ENCODE measurements at places on chromosomes 5 and 9. TPM values are rescaled to one million over a fixed set of nuclear protein-coding genes. Genes with fewer than 3 reads are reported as not detected.

Gene ENC1
- 64.3 TPM for total RNA-seq

Gene TAF11L3
- total RNA-seq, result not detected

Gene SPRY4
- 30.9 TPM for total RNA-seq

Gene OXCT1
- total RNA-seq, result 48.7 TPM

Gene RACK1
- total RNA-seq, result 3,694 TPM

Gene SLC38A9
- total RNA-seq, result 45.1 TPM

Gene ZNF618
- total RNA-seq, result 28.3 TPM

Gene TMOD1
- total RNA-seq, result 1.2 TPM

Gene RAI14
- 322 TPM for total RNA-seq

Gene SEMA4D
- 6.0 TPM for total RNA-seq

Gene GPR150
- 0.29 TPM for total RNA-seq

Gene SOHLH1
- not detected for total RNA-seq

Gene NTNG2
- 0.13 TPM for total RNA-seq

Gene SMC5
- 48.2 TPM for total RNA-seq

Gene TTC39B
- 7.9 TPM for total RNA-seq

Gene EIF4EBP3
- total RNA-seq, result 1.7 TPM

Gene RORB
- total RNA-seq, result not detected

Gene CCDC183
- total RNA-seq, result 0.13 TPM

Gene BAAT
- total RNA-seq, result 0.07 TPM

Gene HMGCR
- total RNA-seq, result 144 TPM

Gene FOXI1
- total RNA-seq, result not detected

Gene SPINK7
- not detected for total RNA-seq

Gene ADGRV1
- 0.50 TPM for total RNA-seq

Gene TARS1
- total RNA-seq, result 323 TPM

Gene SLC6A3
- not detected for total RNA-seq

Gene MOCS2
- total RNA-seq, result 47.5 TPM

Gene IL4
- total RNA-seq, result not detected

Gene MCTP1
- 86.0 TPM for total RNA-seq

Gene PHF24
- total RNA-seq, result not detected

Gene ZNF883
- 0.53 TPM for total RNA-seq

Gene NKD2
- total RNA-seq, result not detected

Gene SMIM32
- total RNA-seq, result not detected

Gene GHR
- 1.7 TPM for total RNA-seq

Gene PCDHGB3
- 2.9 TPM for total RNA-seq

Gene UBE2D2
- total RNA-seq, result 106 TPM

Gene HTR4
- total RNA-seq, result 0.07 TPM

All from thoracic aorta endothelial cell (primary cell).